ENCODE measurements at places on chromosomes 11 and 22. TPM values are rescaled to one million over a fixed set of nuclear protein-coding genes. Genes with fewer than 3 reads are reported as not detected.

DNA sequence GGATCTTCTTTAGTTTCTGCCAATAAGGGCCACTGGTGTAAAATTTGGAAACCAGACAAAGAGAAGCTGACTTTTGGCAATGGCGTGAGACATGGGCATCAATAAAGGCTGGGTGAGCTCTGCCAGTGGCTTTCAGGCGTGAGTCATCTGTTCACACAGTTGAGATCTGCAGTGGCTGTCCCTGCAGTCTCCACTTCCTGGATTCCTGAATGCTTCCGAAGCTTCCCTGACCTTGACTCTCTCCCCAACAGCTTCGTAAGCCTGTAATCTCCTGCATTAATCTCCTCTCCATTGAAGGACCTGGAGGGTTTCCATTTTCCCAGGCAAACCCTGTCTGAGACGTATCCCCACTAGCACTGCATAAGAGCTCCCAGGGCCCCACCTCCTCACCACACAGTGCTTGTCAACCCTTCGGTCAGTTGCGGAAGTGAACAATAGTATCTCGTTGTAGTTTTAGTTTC lies 574.7 kb downstream of the TBC1D22A start:
- DNase-seq: peak; percentile 82

The DCDC1 gene
- total RNA-seq: not detected

DNA sequence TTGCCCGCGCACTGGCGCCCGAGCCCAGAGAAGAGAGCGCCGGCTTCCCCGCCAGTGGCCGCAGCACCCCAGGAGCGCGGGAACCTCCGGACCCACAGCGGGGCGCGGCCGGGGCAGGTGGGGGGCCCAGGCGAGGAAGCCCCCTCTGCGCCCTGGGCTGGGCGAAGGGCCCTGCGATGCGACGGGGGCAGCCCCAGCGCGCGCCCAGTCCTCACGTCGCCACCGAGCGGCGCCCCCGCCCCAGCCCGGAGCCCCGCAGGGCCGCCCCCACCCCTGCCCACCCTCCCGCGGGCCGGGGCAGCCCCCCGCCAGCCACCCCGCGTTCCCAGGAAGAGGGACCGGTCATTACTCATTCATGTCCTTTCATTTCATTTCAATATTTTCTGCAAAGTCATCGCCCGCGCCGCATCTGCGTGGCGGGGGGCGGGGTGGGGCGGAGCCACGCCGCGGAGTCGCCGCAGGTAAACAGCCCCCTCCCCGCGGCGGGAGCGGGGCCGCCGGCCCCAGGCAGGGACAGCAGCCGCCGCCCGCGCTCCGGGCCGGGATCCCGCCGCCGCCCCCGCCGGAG lies 673 bp upstream of the PANX2 start:
- peak; percentile 72 for DNase-seq

DNA sequence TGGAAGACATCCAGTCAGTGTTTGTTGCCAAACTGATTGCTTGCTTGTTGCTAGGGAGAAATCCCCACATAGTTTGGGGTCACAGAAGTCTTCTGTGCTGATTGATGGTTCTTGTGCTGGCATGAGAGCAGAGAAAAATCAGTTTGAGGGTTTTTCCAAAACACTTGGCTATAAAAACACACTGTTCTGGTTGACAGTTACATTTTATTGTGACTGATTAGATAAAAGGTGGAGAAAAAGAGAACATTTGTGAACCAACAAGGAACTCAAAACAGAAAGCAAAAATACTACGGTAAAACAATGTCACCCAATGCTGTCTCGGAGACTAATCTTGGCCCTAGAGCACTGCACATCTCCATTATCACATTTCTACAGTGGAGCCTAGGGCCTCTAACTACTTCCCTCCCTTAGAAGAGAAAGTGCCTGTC lies 14.4 kb upstream of the EIF4G2 start:
- DNase-seq: no peak

DNA sequence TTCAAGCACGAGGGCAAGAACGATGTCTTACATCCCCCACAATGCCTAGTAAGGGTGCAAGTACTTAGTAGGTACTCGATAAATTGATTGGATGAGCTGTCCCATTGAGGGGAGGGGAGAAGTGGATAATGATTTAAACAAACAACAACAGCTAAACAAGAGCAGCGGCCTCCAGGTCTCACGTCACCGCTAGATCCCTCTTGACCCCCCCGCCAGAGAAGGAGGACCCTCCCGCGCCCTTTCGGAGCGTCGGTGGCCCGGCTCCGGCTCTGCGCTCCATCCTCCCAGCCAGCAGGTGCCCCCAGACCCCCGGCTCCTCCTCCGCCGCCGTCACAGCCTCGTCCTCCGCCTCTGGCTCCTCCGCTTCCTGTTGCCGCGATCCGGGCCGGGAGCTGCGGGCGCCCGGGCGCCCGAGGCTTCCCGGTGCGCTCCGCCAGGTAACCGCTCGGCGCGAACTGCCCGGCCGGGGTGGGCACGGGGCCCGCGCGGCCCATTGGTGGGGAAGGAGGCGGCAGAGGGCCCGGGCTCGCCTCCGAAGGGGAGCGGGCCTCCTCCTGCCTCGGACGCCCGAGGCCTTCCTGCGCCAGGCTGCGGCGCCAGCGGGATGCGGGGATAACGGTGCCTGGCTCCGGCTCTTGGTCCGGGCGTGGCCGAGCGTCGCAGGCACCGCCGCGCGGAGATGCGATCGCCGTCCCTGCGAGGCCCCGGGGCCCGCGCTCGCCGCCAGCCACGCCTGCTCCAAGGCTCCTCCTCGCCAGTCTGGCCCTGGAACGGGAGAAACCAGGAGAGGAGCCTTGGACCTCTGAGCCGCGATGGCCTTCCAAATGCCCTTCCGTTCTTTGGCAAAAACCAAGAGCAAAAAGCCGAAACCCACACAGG lies at the start of gene TLCD5:
Gene TLCD5 (plus strand): TSS at position 368 of the 879 bp plus-strand sequence. CDS start 2,143 bp downstream, outside the sequence.
- DNase-seq: peak; percentile 68

- peak; percentile 96 for DNase-seq
These were observed 7.0 kb upstream of the MALAT1 start for GRCh38 chr11:65491614-65492386.

The SIDT2 gene
- total RNA-seq: 24.1 TPM

DNA sequence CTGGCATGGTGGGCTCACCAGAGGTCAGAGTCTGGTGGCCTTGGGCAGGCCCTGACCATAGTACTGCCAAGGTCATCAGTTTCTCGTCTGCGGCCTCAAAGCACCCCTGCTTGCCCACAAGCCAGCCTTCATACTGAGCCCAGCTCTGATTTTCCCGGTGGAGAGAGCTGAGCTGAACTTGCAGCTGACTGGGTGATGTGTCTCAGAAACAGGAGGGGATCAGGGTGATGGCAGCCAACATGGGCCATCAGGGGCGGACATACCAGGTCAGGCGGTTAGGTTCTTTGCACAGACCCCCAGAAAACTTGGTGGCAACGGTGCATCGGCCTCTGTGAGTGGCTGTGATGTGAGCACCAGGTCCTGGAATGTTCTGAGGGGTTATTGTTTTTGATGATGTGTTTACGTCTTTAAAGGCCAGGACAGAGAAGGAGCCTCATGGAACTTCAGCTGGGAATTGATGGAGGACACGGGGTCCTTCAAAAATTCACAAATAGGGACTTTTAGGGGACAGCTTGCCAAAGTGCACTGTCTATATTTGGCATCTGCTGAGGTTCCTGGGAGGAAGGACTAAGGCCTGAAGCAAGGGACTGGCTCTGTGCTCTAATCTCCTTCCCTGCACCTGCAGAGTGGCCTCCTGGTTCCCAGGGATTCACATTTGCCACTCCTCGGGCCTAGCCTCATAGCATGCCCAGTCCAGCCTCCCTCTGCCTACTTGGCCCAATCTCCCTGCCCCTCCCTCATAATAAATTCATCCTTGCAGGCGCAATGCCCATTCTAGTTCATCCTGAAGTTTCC lies 131.2 kb downstream of the OSBP2 start:
- DNase-seq: no peak

- no peak for DNase-seq
These were observed 16.7 kb upstream of the ELFN2 start for GRCh38 chr22:37443977-37444376.

DNA sequence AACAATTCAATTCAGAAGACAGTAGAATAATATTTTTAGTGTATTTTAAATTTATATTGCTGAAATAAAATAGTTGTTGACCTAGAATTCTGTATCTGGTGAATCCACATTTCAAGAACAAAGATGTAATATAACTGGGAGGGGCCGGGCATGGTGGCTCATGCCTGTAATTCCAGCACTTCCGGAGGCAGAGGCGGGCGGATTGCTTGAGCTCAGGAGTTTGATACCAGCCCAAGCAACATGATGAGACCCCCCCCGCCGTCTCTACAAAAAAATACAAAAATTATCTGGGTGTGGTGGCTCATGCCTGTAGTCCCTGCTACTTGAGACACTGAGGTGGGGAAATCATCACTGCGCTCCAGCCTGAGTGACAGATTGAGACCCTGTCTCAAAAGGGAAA lies 72.6 kb downstream of the CD82 start:
- no peak for DNase-seq

Data from Caki2 (cell line).